Renal cortical epithelial cell (primary cell): ENCODE measurements at places on chromosomes 2 and 18. TPM values are rescaled to one million over a fixed set of nuclear protein-coding genes. Genes with fewer than 3 reads are reported as not detected.

GRCh38 chr2:63544017-63544627, 44.2 kb downstream of the WDPCP start:
- peak; percentile 32 for DNase-seq

PID1 gene
- 1.0 and 1.5 TPM in 2 replicates for total RNA-seq

GRCh38 chr18:75836516-75836915, 409.0 kb upstream of the SMIM21 start:
- DNase-seq: no peak

DNA sequence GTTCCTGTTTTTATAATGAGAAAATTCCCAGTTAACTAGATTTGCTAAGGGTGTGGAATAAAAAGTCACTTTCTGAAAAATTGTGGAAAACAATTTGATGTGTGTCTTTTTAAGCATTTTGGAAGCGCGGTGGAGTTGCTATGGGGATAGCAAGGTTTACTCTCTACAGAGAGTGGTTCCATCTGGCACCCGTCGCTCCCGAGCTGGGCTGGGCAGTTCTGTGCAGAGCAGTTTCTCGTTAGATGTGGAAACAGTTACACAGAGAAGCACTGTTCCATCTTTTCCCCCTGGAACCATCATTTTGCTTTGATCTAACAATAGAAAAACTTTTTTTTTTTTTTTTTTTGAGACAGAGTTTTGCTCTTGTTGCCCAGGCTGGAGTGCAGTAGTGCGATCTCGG, 17.4 kb downstream of the LDLRAD4 start:
- no peak for DNase-seq

DNA sequence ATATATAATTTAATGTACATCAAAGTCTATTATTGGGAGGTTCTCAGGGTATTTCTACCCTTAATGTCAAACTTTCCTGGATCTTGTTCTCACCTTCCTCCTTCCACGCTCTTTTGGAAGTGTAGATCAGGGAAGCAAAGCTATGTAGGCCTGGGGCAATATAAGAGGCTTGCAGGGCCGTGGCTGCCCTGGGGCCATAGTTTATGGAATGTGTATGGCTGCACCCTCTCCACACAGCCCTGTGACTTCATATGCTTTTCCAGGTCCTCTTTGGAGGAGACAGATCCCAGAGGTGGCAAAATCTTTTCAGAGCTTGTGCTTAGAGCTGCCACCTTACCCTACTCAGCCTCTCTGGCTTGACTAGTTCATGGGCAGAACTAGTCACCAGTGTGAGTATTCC, 82.9 kb downstream of the PLB1 start:
- no peak for DNase-seq
